ENCODE measurements at places on chromosomes 4 and X. TPM values are rescaled to one million over a fixed set of nuclear protein-coding genes. Genes with fewer than 3 reads are reported as not detected.

- no peak for DNase-seq
- peaks cover 15% of the 10 kb centered on the region for H3K4me1 ChIP-seq
- H3K4me3 ChIP-seq, result no peak overlapping the region
- H3K36me3 ChIP-seq, result no peaks in the 10 kb centered on the region
- H3K27ac ChIP-seq, result no peak overlapping the region
Measured at GRCh38 chr4:76733068-76733771, 164.7 kb downstream of the SOWAHB start.

GRCh38 chrX:73943693-73944562 is 360.1 kb upstream of the ZCCHC13 start:
- H3K27me3 ChIP-seq, result no peaks in the 10 kb centered on the region
- no peaks in the 10 kb centered on the region for H3K4me1 ChIP-seq
- peak overlapping the region; percentile 83 for H3K27ac ChIP-seq

DNA sequence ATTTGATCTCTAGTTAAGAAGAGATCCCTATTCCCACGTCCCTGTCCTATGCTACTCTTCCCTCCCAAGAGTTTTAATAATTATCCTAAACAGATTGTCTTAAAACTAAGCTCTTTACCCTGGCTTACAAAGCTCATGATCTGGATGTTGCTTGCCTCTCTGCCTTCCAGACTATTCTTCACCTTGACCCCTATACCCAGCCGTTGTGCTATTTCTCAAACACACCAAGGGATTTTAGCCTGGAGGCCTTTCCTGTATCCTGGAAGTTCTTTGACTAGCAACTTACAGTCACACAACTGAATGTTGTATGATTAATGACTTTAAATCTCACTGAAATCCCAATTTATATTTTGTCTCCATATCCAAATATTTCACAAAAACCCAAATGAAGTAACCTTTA is 314.9 kb downstream of the ADGRL3 start:
- H3K27ac ChIP-seq, result no peak overlapping the region
- no peaks in the 10 kb centered on the region for H3K4me1 ChIP-seq
- no peaks in the 10 kb centered on the region for H3K36me3 ChIP-seq
- DNase-seq, result no peak
- H3K27me3 ChIP-seq, result no peaks in the 10 kb centered on the region
- no peak overlapping the region for H3K4me3 ChIP-seq

DNA sequence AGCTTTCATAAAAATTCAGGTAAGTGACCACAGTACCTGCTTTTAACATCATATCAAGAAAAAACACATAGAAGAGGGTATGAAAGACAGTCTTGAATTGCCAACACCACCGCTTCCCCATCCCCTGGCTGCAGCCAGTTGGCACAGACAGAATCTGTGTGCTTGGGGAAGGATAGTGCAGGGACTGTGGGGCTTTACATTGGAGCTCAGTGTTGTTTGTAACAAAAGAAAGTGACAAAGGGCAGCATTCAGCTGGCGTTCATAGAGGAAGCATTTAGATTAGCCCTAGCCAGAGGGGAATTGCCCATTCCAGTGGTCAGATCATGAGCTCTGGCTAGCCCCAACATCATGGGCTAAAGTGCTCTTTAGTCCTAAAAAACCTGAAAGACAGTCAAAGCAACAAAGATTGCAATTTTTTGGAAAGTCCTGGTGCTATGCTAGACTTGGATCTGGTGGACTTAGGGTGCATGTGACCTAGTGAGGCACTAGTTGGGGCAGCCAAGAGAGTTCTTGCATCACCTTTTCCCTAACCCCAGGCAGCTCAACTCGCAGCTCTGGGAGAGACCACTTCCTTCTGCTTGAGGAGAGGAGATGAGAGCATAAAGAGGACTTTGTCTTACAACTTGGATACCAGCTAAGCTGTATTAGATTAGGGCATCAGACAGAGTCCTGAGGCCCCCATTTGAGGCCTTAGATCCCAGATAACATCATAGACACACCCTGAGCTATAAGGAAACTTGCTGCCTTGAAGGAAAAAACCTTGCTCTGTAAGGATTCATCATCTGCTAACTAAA is 1602.4 kb upstream of the ADGRL3 start:
- no peaks in the 10 kb centered on the region for H3K4me1 ChIP-seq
- no peaks in the 10 kb centered on the region for H3K27me3 ChIP-seq
- no peak overlapping the region for H3K4me3 ChIP-seq
- H3K27ac ChIP-seq, result no peak overlapping the region

DNA sequence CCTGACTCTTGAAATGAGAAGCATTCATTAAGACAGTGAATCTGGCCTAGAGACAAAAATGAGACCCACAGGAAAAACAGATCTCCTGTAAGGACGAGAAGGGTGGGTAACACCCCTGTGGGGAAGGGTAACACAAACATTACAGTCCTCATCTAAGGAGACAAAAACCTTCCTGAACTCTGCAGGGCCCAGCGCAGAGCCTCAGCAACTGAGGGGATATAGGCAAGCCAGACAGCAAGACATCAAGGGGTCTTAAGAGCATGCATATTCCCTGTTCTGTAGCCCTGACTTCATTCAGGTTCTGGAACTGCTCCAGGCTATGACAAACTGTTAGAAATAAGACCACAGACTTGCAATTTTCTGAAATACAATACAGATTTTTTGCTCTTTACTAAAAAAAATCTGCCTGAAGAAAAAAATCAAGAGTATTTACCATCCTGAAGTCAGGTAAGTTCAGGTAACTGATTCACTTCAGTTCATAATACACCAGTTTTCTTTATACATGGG is 15.5 kb downstream of the COX18 start:
- H3K27me3 ChIP-seq, result no peaks in the 10 kb centered on the region
- peaks cover 21% of the 10 kb centered on the region for H3K36me3 ChIP-seq
- H3K4me3 ChIP-seq, result no peak overlapping the region

- no peaks in the 10 kb centered on the region for H3K4me1 ChIP-seq
- H3K27me3 ChIP-seq, result no peaks in the 10 kb centered on the region
- no peak for DNase-seq
- H3K4me3 ChIP-seq, result no peak overlapping the region
- no peaks in the 10 kb centered on the region for H3K36me3 ChIP-seq
Measured at GRCh38 chr4:68267433-68267944, 22.0 kb upstream of the TMPRSS11B start.

DNA sequence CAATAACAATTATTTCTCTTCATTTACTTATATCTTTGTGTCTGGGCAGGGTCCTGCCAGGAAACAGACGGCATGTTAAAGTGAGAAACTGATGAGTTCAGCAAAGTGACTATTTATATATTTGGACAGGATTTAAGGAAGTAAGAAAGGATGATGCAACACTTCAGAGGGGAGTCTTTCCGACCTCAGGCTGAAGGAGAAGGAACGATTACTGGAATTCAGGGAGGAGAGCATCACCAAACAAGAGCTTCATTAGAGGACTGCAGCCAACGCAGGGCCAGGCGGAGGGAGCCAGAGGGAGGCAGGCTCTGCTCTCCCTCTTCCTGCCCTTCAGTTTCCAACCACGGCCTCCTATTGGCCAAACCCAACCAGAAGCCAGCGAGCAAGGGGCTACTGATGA is 1.5 kb upstream of the TLR7 start:
- peaks cover 5% of the 10 kb centered on the region for H3K27me3 ChIP-seq
- DNase-seq, result peak; percentile 44
- H3K4me3 ChIP-seq, result no peak overlapping the region
- H3K4me1 ChIP-seq, result peaks cover 1% of the 10 kb centered on the region
- no peak overlapping the region for H3K27ac ChIP-seq

DNA sequence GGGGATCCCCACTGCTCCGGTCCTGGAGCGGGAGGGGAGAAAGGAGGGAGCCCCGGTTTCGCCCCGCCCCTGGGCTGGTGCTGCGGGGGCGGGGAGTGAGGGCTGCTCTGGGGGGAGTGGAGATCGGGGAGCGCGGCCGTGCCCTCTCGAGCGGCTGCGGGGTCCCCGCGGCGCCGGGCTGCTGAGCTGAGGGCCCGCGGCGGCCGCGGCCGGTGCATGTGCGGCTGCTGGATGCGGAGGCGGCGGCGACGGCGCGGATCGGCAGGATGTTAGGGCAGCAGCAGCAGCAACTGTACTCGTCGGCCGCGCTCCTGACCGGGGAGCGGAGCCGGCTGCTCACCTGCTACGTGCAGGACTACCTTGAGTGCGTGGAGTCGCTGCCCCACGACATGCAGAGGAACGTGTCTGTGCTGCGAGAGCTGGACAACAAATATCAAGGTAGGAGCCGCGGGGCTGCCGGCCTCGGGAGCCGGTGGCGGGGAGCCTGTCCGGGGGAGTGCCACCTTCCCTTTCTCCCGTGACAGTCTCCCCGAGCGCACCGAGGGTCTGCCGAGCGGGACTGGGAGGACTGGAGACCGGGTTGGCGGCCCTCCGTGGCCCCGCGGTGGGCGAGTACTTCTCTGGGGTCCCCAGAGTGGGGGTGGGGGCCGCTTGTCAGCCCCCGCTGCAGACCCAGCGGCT is at the start of gene ING2:
ING2 (plus strand) TSS at position 129 of the 681 bp plus-strand sequence; CDS start at position 267, 138 bp downstream.
- H3K36me3 ChIP-seq, result no peaks in the 10 kb centered on the region
- H3K4me1 ChIP-seq, result peaks cover 10% of the 10 kb centered on the region
- H3K27ac ChIP-seq, result peak within 1 kb of the TSS; percentile 97

GRCh38 chrX:153925739-153926551 is at the start of gene ARHGAP4:
Gene ARHGAP4, minus strand, starts transcription at chrX:153926264. Its CDS starts 62 bp downstream, at chrX:153926202.
- peak within 1 kb of the TSS; percentile 95 for H3K27ac ChIP-seq
- H3K36me3 ChIP-seq, result no peaks in the 10 kb centered on the region
- no peak for DNase-seq
- no peaks in the 10 kb centered on the region for H3K27me3 ChIP-seq
- peak within 1 kb of the TSS; percentile 49 for H3K4me3 ChIP-seq

DNA sequence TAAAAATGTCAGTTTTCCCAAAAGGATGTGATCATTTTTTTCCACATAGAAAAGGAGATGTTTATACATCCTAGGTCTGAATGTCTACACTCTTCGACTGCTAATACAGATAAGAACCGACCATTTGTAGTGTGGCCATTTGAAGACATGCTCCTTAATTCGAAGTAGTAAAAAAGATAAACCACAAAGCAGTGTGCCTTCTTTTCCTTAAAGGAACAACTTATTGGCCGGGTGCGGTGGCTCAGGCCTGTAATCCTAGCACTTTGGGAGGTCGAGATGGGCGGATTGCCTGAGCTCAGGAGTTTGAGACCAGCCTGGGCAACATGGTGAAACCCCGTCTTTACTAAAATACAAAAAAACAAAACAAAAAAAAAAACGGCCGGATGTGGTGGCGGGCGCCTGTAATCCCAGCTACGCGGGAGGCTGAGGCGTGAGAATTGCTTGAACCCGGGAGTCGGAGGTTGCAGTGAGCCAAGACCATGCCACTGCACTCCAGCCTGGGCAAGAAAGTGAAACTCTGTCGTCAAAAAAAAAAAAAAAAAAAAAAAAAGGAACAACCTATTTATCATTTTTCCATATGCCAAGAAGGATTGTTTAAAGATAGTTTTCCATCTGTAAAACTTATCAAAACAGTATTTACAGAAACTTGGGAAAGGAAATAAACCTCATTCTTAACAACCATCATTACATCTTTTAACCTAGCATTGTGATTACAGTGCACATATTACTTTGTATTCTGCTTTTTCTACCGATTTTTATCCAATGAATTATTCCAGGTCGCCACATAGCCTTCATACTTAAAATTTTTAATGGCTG is 2.6 kb downstream of the INTS6L start:
- no peak for DNase-seq
- H3K36me3 ChIP-seq, result no peaks in the 10 kb centered on the region
- H3K27ac ChIP-seq, result no peak overlapping the region
- H3K4me1 ChIP-seq, result no peaks in the 10 kb centered on the region

DNA sequence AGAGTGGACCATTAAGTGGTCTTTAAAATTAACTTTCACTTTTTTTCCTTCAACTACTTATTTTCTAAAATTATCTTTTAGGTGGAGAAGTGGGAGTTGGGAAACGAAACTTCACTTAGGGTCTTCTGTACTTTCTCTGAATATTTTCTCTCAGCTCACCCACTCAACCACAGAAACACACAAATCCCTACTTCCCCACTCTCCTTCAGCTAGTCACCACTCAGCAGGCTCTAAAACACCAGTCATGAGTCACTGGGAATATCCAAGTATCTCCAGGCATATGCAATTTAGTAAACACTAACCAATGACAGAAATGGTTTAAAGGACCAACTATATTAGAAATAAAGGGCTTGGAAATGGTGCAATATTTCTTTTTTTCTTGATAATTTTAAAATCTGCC is 153.0 kb upstream of the RPS6KA6 start:
- H3K4me1 ChIP-seq, result no peaks in the 10 kb centered on the region
- H3K27me3 ChIP-seq, result no peaks in the 10 kb centered on the region
- no peak for DNase-seq
- no peaks in the 10 kb centered on the region for H3K36me3 ChIP-seq
- H3K27ac ChIP-seq, result no peak overlapping the region

- H3K4me1 ChIP-seq, result no peaks in the 10 kb centered on the region
- DNase-seq, result peak; percentile 98
- H3K27me3 ChIP-seq, result no peaks in the 10 kb centered on the region
- no peaks in the 10 kb centered on the region for H3K36me3 ChIP-seq
Measured at GRCh38 chr4:8274765-8275547, 5.4 kb downstream of the HTRA3 start.

- no peak for DNase-seq
- no peak overlapping the region for H3K27ac ChIP-seq
- no peak overlapping the region for H3K4me3 ChIP-seq
- H3K36me3 ChIP-seq, result no peaks in the 10 kb centered on the region
- H3K27me3 ChIP-seq, result no peaks in the 10 kb centered on the region
Measured at GRCh38 chr4:105092356-105092755, 54.3 kb upstream of the TET2 start.

DNA sequence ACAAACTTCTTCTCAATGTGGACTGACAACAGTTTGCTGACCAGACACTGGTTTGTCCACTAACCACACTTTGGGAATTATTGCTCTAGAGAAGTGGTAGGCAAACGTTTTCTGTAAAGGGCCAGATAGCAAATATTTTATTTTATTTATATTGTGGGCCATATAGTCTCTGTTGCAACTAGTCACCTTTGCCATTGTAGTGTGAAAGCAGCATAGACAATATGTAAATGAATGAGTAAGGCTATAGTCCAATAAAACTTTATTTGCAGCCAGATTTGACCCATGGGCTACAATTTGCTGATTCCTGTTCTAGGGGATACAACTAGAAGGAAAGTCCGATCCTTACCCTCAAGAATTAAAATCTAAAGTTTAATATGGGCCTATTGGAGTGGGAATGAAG is 14.5 kb downstream of the TSPAN7 start:
- H3K27ac ChIP-seq, result no peak overlapping the region
- H3K4me3 ChIP-seq, result no peak overlapping the region
- peaks cover 15% of the 10 kb centered on the region for H3K27me3 ChIP-seq

The GPC3 gene
- total RNA-seq, result 270 TPM

The PRRG1 gene
- 4.7 TPM for total RNA-seq

The NXF2 gene
- total RNA-seq, result not detected

The COX7B2 gene
- total RNA-seq, result not detected

The PPP4R3C gene
- total RNA-seq, result not detected

The PF4V1 gene
- not detected for total RNA-seq

The DACH2 gene
- total RNA-seq, result not detected

The KCNIP4 gene
- 0.11 TPM for total RNA-seq

The FOXR2 gene
- not detected for total RNA-seq

The CLCN4 gene
- total RNA-seq, result 11.3 TPM

The TBC1D8B gene
- 20.2 TPM for total RNA-seq
